ENCODE measurements at places on chromosomes 3 and 15.

GRCh38 chr3:152316318-152316717, 47.6 kb downstream of the MBNL1 start:
- DNase-seq = no peak

- no peak for DNase-seq
Measured at GRCh38 chr3:25547943-25548674, 116.6 kb downstream of the TOP2B start.

DNA sequence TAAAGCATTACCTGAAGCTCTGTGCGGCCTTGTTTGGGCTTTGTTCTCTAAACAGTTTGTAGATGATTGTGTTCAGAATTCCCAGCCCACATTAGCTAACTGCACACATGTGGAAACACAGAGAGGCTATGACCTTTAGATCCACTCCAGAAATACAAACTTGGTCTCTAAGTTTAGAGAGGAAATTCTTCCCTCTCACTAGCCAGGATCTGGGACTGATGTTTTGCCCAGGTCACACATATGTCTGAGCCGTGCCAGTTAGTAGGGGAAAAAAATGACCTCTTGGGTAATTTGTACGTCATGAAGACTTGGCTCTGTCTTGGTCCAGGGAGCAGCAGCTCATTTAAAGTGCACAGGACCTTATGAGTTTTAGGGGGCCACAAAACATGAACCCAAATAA, 223.1 kb downstream of the RBMS3 start:
- no peak for DNase-seq

DNA sequence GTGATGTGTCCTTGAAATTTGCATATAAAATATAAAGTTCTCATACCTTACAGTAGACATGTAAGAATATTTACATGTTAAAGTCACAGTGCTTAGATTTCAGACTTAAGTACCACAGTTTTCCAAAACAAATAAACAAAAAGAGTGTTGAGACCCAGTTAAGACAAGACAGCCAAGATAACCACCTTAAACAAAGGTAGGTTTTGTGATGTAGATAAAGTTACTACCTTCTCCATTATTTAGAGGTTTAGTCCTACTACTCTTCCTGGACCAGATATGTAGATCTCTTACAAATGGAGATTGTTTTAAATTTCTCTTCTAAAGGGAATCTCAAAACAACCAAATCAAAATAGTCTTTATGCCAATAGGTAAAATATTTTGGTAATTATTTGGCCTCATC, 15.7 kb downstream of the OR5H15 start:
- DNase-seq = no peak
